ENCODE measurements at places on chromosomes 11 and 22.

DNA sequence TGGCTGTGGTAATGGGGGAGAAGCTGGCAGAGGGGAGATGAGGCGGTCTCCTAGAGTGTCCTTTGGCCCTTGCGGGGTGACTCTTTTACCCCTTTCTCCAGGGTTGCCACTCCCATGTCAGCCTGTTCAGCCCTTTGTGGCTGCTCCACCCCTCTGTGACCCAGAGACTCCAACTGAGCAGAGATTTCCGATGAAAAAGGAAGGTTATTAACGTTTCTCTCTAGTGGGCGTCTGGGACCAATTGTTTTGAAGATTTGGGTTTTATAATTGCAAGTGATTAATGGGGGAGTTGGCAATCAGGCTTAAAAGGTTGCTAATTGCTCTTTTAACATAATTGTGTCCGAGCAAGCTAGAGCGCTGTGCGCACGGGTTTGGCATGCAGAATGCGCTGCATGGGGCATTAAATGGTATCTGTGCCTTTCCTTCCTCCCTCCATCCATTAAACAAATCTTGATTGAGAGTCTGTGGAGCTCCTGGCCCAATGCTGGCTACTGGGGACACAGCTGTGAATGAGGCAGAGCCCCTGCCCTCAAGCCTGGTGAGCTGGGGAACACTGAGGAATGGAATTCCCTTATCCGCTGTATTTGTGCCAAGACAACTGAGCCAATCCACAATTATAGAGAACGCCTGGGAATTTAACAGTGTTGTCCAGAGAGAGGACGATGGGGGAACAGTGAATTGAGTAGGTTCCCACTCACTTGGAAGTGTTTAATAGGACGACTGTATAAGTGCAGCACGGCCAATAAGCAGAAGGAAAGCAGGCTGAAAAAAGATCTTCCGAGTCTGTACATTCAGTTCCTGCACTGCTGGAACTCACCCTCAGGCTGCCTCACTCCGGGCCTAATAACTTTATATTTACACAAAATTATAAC lies 295.9 kb downstream of the MIAT start:
- DNase-seq: no peak

GRCh38 chr11:68012843-68013610 lies 2.9 kb downstream of the ALDH3B1 start:
- DNase-seq: no peak

DNA sequence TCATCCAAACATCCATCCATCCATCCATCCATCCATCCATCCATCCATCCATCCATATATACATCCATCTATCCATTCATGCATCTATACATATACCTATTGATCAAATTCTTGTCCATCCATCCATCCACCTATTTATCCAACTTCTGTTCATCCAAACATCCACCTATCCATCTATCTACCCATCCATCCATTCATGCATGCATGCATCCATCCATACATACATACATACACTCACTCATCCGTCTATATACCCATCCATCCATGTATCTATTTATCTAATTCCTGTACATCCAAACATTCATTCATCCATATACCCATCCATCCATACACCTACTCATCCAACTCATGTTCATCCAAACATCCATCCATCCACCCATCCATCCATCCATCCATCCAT lies 19.3 kb upstream of the YWHAH start:
- DNase-seq: no peak

DNA sequence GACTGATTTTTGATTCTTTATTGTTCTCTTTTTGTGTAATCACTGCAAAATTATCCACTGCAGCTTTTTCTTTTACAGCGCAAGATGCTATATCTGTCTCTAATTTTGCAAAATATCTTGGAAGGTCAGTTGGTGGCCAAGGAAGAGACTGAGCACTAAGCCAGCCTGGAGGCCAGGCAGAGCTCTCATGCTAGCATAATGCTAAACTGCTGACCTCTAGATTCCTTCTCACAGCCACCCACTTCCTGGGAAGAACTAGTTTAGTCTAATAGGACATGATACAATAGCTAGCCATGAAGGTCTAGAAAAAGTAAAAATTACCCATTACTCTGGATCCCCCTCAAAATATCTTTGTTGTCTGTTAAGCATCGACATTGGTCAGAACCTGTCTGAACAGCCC lies 227.2 kb upstream of the ARHGAP20 start:
- DNase-seq: no peak

- DNase-seq: no peak
These were observed 661.7 kb downstream of the TBC1D22A start for GRCh38 chr22:47423861-47424820.

- DNase-seq: no peak
These were observed 14.6 kb upstream of the FCHSD2 start for GRCh38 chr11:73156686-73157085.

DNA sequence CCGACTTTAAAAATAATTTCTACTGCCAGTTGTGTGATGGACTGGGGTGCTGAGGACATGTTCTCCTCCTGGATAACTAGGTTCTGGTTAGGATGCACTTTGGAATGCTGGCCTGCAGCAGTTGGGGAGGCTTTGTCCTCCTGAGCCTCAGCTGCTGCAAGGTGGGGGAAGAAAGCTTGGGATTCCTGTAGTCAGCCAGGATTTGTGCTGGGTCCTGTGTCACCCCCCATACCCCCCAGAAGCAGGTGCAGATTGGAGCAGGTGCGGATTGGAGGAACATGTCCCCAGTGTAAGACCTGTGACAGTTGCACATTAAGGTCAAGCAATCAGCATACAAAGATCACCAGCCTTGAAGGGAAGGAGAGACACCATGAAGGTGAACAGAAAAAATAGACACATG lies 51.1 kb downstream of the MED15 start:
- DNase-seq: no peak

GRCh38 chr11:83818349-83818748 lies 532.2 kb upstream of the CCDC90B start:
- DNase-seq: no peak

DNA sequence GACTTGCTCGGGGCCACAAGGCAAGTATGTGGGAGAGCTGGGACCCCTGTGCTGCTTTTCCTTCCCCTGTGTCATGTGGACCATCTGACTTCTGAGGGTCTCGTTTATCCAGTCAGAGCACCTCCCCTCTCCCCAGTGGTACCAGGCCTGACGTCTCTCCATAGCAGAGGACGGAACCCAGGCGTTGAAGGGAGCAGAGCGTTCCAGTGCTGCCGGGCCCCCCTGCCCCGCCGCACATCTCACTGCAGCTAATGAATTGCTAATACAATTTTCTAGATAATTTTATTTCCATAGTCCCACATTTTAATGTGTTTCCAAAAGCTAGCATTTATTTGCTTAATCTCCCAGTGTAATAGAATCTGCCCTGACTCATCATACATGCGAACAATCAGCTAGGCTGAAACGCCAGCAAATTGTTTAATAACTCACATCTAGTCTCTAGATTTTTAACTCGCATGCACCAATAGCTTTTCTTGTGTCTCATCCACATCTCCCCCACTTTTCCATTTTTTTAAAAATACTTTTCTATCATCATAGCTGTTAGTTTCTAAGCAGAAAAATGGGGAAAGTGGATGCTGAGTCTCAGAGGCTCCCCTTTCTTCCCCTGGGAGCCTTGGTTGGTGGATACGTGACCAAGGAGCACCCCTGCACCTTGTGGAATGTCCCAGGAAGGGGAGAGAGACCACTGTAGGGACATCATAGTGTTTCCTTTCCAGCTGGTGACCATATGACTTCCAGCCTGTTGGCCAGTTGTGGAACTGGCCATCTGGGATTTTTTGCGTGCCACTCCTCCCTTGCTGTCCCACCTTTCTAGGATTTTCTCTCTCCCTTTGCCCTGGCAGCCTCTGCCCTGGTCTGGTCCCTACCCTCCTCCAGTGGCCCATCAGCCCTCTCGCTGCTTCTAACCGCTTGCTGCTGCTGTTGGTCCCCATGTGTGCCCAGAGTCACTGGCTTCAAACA lies 58.6 kb upstream of the NNMT start:
- no peak for DNase-seq

- no peak for DNase-seq
These were observed 2.3 kb downstream of the RASL10A start for GRCh38 chr22:29313126-29313575.

DNA sequence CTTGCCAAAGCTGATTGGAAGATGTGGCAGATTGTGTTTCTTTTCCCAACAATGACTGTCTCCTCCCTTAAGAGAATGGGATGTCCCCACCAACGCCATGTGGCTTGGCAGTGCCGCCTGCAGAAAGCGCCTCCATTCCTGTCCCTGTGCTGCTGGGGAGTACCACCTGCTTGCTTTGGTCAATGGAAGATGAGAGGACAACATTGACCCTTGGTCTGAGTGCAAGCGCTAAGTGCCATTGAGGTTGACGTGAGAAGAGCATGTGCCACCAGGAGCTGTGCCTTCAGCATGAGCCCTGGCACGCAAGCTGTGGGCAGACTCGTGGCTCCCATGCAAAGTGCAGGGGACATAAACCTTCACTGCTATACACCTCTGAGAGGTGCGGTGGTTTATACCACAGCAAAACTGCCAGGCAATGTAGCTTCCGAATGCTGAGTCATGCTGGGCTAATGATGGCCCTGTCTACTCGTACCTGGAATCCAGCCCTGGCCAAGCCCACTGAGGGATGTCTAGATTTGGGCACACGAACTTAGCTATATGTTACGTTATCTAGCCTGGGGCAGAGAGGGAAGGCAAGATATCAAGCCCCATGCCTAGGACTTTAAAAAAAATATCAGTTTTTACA lies 41.9 kb downstream of the MYEOV start:
- DNase-seq: no peak

DNA sequence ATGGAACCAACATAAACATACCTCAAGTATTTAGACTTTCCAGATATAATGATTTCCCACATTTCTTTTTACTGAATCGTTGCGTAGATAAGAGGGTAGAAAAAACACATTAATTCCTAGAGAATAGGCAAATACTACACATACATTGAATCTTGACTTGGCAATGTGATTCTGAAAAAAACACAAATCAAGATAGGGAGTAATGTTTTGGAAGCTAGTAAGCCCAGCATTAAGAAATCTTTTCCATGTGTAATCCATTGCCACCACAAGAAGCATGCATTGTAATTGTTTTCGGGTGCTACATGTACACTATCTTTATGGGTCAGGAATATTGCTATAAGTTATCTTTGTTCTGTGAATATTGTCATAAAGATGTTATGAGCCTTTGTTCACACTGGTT lies 269.8 kb upstream of the PDGFD start:
- no peak for DNase-seq

GRCh38 chr11:60919320-60919719 lies 4.9 kb upstream of the TMEM132A start:
- no peak for DNase-seq

DNA sequence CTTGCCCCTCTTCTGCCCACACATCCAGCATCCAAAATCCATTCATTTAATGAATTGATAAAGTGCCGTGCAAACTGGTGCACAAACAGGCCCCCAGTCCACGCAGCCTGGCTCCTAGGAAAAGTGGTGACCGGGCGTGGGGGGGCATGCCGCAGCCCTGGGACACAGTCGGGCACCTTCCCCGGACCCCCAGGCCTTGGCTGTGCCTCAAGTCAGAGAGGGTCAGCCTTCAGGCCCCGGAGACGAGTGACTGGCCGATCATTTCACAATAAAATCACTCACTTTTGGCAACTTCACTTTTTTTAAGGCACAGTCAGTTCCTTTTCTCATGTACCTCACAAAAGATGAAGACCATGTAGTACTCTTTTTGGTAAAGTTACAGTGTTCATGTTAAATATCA lies 8.0 kb downstream of the CDPF1 start:
- DNase-seq: no peak

DNA sequence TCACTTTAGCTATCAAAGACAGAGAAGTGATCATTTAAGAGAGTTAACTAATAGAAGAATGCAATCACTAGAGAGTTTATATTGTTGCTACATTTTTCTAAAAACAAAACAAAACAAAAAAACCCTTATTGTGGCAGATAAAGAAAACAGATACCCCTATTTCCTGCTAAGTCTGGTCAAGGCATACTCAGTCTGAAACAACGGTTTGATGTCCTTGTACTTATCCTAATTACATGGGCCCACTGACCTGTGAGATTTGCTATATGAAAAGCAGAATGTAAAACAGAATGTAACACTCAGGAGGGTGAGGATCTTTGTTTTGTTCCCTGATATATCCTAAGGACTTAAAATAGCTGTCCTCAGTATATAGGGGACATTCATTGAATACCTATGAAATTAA lies 24.6 kb downstream of the MAML2 start:
- DNase-seq: no peak

- no peak for DNase-seq
These were observed 235.2 kb upstream of the B3GAT1 start for GRCh38 chr11:134647066-134647743.

- DNase-seq: no peak
These were observed 2.1 kb upstream of the CRACR2B start for GRCh38 chr11:825366-826226.

- DNase-seq: no peak
These were observed 31.3 kb downstream of the CEP57 start for GRCh38 chr11:95821640-95822039.
